ENCODE measurements at places on chromosomes 5 and 9.

GRCh38 chr9:24189986-24190385, 355.7 kb downstream of the IZUMO3 start:
- no peak for DNase-seq

- no peak for DNase-seq
Measured at GRCh38 chr5:74993743-74994142, 58.6 kb downstream of the GCNT4 start.

- no peak for DNase-seq
Measured at GRCh38 chr9:131181091-131181681, 55.8 kb downstream of the NUP214 start.

DNA sequence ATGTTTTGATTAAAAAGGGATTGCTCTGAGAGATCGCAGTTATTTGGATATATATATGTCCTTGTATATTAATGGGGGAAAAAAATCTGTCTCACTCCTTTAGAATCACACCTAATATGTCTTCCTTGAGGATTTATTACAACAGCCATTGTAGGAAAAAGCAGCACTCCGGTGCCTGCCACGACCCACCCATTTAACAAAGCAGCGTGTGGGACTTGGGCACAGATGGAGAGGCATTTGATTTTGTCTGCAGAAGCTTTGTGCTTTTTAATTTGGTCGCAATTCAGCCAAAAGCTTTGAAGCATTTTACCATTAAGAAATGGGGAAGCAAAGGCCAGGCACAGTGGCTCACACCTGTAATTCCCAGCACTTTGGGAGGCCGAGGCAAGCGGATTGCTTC, 159.2 kb downstream of the SMARCA2 start:
- no peak for DNase-seq

DNA sequence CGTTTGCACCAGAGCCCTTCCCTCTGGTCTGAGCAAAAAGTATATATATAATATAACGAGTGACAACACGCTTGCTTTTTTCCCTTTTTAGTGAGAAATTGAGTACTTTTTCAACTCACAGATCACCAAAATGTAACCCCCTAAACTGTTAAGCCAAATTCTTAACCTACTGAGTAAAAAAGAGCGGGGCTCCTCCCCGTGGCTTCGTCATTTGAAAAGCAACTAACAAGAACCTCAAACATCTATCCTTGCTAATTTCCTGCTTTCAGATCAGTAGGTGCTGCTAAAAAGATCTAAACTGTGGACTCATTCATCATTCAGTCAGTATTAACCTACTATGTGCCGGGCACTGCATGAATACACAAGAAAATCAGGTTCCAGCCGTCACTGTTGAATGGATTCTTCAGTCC, 1.0 kb upstream of the PTBP3 start:
- no peak for DNase-seq

DNA sequence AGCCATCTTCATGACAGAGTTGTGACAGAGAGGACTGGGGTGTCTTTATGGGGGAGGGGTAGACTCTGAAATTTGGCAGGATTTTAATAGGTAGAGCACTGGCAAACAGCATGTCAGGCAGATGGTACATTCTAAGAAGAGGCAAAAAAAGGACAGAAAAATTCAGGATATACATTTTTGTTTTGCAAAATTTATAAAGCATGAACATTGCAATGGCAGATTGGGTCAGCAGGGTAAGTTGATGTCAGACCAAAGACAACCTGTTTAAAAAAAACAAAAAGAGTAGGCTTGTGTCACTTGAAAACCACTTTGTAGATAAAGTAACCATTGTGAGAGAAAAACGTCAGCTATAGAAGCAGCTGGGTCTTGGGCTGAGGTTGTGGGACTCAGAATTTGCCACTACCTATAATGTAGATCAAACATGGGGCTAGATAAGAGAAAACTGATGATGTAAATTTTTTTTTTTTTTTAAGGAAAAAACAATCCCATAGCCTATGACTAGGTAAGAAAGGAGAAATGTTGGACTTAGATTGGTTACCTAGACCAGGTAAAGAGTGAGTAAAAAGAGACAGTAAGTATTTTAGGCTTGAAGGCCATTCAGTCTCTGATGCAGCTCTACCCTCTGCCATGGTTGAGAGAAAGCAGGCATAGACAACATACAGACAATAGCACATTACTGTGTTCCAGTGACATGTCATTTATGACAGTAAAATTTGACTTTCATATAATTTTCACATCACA, 8.3 kb downstream of the CAMK4 start:
- DNase-seq, result no peak

GRCh38 chr9:109427886-109428285, 70.2 kb downstream of the PTPN3 start:
- DNase-seq, result no peak

- DNase-seq, result no peak
Measured at GRCh38 chr9:107707428-107707837, 217.9 kb upstream of the KLF4 start.

DNA sequence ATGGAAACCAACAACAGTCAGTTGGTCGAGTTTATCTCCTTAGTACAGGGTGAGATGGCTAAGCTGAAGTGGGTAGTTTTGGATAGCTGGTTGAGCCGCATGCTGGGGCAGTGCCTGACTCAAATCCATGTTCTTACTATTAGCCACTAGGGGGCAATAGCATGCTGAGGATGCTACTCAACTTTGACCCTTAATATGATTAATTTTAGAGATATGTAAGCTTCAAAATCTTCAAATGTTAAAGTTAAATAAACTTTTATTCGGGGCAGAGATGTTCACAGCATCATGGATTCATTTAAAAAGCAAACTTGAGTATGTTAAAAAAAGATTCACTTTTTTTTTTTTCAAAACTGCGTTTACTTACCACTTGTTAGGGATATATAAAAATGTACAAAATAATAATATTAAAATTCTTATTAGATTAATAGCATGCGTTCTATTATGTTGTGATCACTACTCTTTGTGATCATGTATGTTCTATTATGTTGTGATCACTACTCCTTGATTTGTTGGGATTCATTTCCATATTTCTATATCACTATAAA, 57.0 kb downstream of the C9orf153 start:
- no peak for DNase-seq

- no peak for DNase-seq
Measured at GRCh38 chr5:111984044-111984443, 227.1 kb upstream of the NREP start.

Measured in cortex of kidney (tissue), 1 donor.